ENCODE measurements at places on chromosomes 2 and 18. TPM values are rescaled to one million over a fixed set of nuclear protein-coding genes. Genes with fewer than 3 reads are reported as not detected.
A peak's percentile ranks its signal among the peaks of the same experiment; 100 is the strongest.

- no peaks in the 10 kb centered on the region for H3K36me3 ChIP-seq
- H3K4me1 ChIP-seq = no peaks in the 10 kb centered on the region
- H3K27ac ChIP-seq = no peak overlapping the region
- DNase-seq = no peak
Observed at GRCh38 chr2:97734061-97735051, 21.0 kb downstream of the ZAP70 start.

DNA sequence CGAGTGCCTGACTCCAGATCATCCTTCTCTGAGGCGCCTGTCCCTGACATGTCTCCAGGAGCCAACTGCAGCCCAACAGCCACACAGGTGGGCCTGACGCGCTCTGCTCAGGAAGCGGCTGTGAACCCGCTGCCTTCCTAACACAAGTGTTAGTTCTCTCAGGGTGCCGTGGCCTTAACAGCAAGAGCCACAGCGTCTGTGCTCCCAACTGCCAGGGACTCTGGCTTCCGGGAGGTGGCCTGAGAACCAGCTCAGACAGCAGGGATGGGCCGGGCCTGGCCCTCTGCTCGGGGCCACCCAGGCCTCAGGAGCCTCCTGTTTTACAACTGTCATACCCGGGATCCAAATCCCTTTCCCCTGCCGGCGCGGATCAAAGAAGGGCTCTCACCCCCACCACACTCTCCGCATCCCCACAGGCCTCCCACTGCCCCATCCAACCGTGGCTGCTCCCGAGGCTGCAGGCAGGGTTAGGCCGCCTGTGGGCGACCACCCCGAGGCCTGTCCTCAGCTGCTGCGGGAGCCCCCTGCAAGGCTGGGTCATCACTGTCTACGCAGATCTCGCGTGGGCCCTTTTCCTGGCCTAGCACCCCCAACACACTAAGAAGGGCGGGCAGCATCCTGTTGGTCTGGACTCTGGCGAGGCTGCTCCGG is 114.2 kb upstream of the ZNF236 start:
- no peaks in the 10 kb centered on the region for H3K27me3 ChIP-seq
- H3K36me3 ChIP-seq = no peaks in the 10 kb centered on the region
- no peak overlapping the region for H3K27ac ChIP-seq
- no peak overlapping the region for H3K4me3 ChIP-seq
- H3K4me1 ChIP-seq = no peaks in the 10 kb centered on the region
- DNase-seq = no peak

DNA sequence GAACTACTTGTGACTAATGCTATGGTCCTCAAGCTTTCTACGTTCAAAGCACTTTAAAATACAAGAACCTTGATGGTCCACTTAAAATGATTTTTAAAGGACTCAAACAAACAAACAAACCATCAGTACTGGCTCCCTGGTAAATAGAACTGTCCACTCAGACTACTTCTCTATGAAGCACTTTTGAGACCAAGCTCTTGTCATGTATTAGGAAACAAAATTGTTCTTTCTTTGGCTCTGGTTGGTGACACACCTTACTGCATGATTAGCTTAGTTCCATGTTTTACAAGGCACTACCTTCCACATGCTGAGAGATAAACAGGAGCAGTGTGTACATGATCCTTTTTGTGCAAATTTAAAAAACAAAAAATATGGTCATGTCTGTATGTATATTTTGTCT is 19.7 kb downstream of the DARS1 start:
- no peak overlapping the region for H3K4me3 ChIP-seq
- peaks cover 52% of the 10 kb centered on the region for H3K4me1 ChIP-seq
- DNase-seq = no peak
- no peak overlapping the region for H3K27ac ChIP-seq
- peaks cover 26% of the 10 kb centered on the region for H3K36me3 ChIP-seq
- no peaks in the 10 kb centered on the region for H3K27me3 ChIP-seq

- H3K36me3 ChIP-seq = no peaks in the 10 kb centered on the region
- DNase-seq = no peak
- no peaks in the 10 kb centered on the region for H3K27me3 ChIP-seq
- no peak overlapping the region for H3K27ac ChIP-seq
- H3K4me3 ChIP-seq = no peak overlapping the region
Observed at GRCh38 chr2:7517088-7517487, 599.9 kb downstream of the RNF144A start.

- H3K4me3 ChIP-seq = no peak overlapping the region
- no peak overlapping the region for H3K27ac ChIP-seq
- no peak for DNase-seq
- H3K27me3 ChIP-seq = no peaks in the 10 kb centered on the region
- H3K36me3 ChIP-seq = no peaks in the 10 kb centered on the region
Observed at GRCh38 chr2:439077-439476, 151.2 kb upstream of the ALKAL2 start.

- H3K27me3 ChIP-seq = no peaks in the 10 kb centered on the region
- no peaks in the 10 kb centered on the region for H3K36me3 ChIP-seq
- H3K4me1 ChIP-seq = no peaks in the 10 kb centered on the region
- DNase-seq = no peak
Observed at GRCh38 chr18:9404565-9405060, 70.0 kb downstream of the TWSG1 start.

MYL12A gene
- 482 TPM for total RNA-seq

ABCG8 gene
- not detected for total RNA-seq

MC2R gene
- not detected for total RNA-seq

- peak; percentile 59 for DNase-seq
- no peaks in the 10 kb centered on the region for H3K27me3 ChIP-seq
- H3K4me1 ChIP-seq = no peaks in the 10 kb centered on the region
- peaks cover 76% of the 10 kb centered on the region for H3K36me3 ChIP-seq
Observed at GRCh38 chr2:86500325-86501083, 59.3 kb downstream of the KDM3A start.

RBM43 gene
- total RNA-seq = 3.7 TPM

- H3K36me3 ChIP-seq = no peaks in the 10 kb centered on the region
- H3K4me3 ChIP-seq = no peak overlapping the region
Observed at GRCh38 chr18:76425146-76426131, 69.6 kb downstream of the ZNF516 start.

TXNDC2 gene
- total RNA-seq = not detected

GRCh38 chr2:10446631-10447030 is 1.5 kb downstream of the ODC1 start:
- peak overlapping the region; percentile 78 for H3K4me3 ChIP-seq
- peak overlapping the region; percentile 72 for H3K27ac ChIP-seq
- DNase-seq = peak; percentile 60
- no peaks in the 10 kb centered on the region for H3K27me3 ChIP-seq

GRCh38 chr2:195047955-195048354 is 609.1 kb upstream of the SLC39A10 start:
- no peak overlapping the region for H3K27ac ChIP-seq
- no peak overlapping the region for H3K4me3 ChIP-seq
- H3K36me3 ChIP-seq = no peaks in the 10 kb centered on the region
- H3K4me1 ChIP-seq = no peaks in the 10 kb centered on the region
- no peaks in the 10 kb centered on the region for H3K27me3 ChIP-seq

- H3K4me3 ChIP-seq = no peak overlapping the region
- no peaks in the 10 kb centered on the region for H3K4me1 ChIP-seq
- H3K27me3 ChIP-seq = no peaks in the 10 kb centered on the region
- H3K27ac ChIP-seq = no peak overlapping the region
- H3K36me3 ChIP-seq = no peaks in the 10 kb centered on the region
Observed at GRCh38 chr2:158894078-158894477, 74.4 kb upstream of the TANC1 start.

KCNG3 gene
- total RNA-seq = not detected

DNA sequence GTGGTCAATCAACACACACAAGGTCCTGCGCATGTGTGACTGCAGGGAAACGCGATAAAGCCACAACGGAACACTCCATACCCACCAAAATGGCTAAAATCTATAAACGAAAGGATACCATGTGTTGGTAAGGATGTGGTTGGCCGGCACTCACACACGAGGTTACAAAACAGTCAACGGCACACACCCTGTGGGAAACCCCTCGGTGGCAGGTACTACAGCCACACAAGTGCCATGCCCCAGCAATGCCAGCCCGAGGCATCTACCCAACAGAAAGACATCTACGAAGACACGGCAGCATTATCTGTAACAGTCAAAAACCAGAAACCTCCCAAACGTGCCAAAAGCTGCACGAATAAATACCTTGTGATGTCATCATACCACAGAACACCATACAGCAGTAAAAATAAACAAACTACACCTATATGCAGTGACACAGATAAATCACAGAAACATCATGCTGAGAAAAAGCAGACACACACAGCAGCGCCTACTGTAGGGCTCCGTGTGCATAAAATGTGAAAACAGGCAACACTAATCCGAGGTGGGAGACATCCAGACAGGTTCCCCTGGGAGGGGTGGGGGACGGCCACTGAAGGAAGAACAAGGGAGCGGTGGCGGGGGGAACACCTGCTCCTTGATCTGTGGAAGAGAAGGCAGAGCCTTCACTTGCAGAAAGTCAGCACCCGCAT is 36.7 kb downstream of the HDAC4 start:
- no peak for DNase-seq
- no peak overlapping the region for H3K27ac ChIP-seq
- no peaks in the 10 kb centered on the region for H3K36me3 ChIP-seq
- H3K4me3 ChIP-seq = no peak overlapping the region
- peaks cover 2% of the 10 kb centered on the region for H3K4me1 ChIP-seq

- DNase-seq = no peak
- no peaks in the 10 kb centered on the region for H3K36me3 ChIP-seq
- H3K4me3 ChIP-seq = no peak overlapping the region
- H3K27ac ChIP-seq = no peak overlapping the region
- H3K4me1 ChIP-seq = no peaks in the 10 kb centered on the region
Observed at GRCh38 chr2:19607400-19607799, 249.0 kb upstream of the OSR1 start.

GKN2 gene
- total RNA-seq = not detected

KIF5C gene
- total RNA-seq = 8.3 TPM

- no peak for DNase-seq
- no peaks in the 10 kb centered on the region for H3K36me3 ChIP-seq
- H3K4me1 ChIP-seq = no peaks in the 10 kb centered on the region
Observed at GRCh38 chr2:18934886-18935285, 345.5 kb upstream of the NT5C1B start.

CCDC141 gene
- total RNA-seq = 0.30 TPM

DNA sequence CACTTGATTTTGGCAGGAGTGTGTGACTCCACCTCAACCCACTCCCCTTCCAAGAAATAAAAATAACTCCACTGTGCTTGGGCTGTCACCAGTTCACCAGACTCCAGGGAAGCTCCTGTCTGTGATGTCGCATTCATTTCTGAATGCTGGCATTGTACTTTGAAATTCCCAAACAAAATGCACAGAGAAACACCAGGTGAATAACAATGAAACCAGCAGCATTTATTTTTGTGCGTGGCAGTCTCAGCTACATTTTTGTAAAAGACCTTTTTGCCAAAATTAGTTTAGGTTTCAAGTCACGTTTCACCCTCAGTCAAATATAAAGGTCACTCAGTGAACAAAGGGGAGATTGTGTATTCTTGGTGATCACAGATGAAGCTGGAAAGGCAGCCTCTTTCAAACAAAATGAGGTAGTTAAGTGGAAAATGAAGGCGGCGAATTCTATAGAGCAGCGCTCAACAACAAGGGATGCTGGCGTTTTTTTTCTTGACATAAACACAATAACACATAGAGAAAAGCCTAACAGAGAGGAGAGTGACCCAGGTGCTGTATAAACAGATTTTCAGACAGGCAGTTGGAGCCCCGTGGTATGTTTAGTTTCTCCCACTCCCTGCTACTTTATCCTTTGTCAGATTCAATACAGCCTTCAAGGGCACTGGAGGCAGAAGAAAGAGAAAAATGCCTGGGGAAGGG is 210.3 kb upstream of the GCFC2 start:
- H3K27ac ChIP-seq = no peak overlapping the region
- no peaks in the 10 kb centered on the region for H3K27me3 ChIP-seq
- no peaks in the 10 kb centered on the region for H3K4me1 ChIP-seq

DNA sequence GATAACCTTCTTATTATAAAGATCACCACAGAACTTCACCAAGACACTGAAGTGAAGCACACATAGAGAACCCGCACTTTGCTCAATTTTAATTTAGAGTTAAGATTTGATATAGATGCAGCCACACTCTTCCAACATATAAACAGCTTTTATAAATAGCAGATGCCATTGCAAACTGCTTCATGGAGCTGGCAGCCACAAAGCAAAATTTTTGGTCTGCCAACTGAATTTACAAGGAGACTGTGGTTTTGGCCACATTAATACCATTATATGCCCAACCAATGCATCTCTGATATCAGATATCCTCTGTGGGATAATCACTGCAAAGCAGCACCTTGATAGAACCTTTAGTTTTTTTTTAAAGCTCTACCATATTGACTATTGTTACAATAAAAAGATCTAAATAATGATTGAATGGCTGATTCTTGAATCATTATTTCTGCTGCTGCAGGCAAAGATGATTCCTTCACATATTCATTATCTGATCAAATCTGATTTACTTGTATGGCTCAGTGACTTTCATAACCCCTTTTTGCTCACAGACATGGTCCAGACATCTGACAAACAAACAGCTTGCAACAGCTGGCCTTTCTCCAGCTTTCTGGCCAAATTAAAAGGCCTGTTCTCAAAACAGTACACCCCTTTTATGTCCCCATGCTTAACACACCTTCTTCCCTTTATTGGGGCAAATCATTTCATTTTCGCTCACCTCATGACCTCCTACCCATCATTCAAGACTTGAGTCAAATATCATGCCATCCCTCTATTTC is 88.4 kb downstream of the METTL4 start:
- H3K27ac ChIP-seq = no peak overlapping the region
- H3K27me3 ChIP-seq = no peaks in the 10 kb centered on the region
- no peaks in the 10 kb centered on the region for H3K36me3 ChIP-seq
- no peak overlapping the region for H3K4me3 ChIP-seq

MRPS5 gene
- total RNA-seq = 59.5 TPM

DNA sequence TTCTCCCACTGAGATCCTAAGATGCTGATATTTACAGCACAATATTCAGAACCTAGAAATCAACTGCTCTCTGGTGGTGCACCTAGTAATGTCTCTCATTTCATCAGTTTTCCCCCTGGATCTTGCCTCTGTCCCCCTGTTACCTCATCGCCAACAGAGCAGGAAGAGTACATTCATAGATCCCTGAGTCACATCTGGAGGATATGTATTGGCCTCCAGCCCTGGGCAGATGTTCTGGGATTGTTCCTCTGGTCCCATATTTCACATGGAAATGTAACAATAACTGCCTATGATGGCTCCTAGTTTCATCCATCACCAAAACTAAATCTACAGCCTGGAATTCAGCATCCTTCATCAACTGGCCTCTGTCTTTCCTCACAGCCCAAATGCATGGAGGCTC is 278.8 kb upstream of the SLC14A2 start:
- peaks cover 3% of the 10 kb centered on the region for H3K4me1 ChIP-seq
- no peak overlapping the region for H3K27ac ChIP-seq
- no peaks in the 10 kb centered on the region for H3K27me3 ChIP-seq
- no peaks in the 10 kb centered on the region for H3K36me3 ChIP-seq
- no peak for DNase-seq
- H3K4me3 ChIP-seq = no peak overlapping the region

TTC31 gene
- 47.5 TPM for total RNA-seq

GRCh38 chr2:23093513-23093912 is 291.5 kb upstream of the KLHL29 start:
- H3K36me3 ChIP-seq = no peaks in the 10 kb centered on the region
- no peaks in the 10 kb centered on the region for H3K27me3 ChIP-seq
- H3K4me1 ChIP-seq = no peaks in the 10 kb centered on the region
- DNase-seq = no peak

CASP10 gene
- 0.48 TPM for total RNA-seq

GCKR gene
- not detected for total RNA-seq
